ENCODE measurements at places on chromosomes 13 and 19.

- no peak for DNase-seq
These were observed 358.6 kb downstream of the TDRD3 start for GRCh38 chr13:60755380-60756163.

GRCh38 chr13:36212789-36213188, 1.6 kb downstream of the SOHLH2 start:
- no peak for DNase-seq

DNA sequence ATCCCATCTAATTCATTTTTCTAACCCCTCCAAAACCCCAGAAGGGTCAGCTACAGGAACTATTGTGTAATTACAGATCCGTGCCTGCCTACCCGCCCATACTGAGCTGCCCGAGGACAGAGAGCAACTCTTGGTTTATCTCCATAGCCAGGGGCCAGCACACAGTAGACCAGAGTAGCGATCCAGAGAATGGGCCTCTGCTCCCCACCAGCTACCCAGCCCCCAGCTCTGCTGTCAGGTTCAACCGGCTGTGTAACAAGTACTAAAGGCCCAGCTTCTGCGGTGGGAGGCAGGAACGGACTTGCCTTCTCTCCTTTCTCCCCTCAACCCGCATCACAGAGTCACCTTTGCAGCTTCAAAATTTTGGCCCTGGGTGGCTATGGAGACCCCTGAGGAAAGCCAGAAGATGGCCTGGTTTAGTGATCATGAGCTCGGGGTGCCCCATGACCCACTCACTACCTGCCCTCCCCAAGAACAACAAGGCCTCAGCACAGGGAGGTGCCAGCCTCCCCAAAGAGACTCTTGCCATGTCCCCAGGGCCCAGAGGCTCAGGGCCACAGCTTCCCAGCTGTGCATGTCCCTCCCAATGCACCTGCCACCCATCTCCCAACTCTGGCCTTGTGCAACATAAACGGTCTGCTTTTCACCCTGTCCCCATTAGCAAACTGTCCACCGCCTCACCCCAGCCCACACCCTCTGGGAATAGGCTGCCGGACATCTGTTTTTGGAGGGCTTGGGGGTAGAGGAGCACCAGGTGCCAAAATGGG, 5.7 kb downstream of the CALM3 start:
- no peak for DNase-seq

GRCh38 chr13:113427562-113428468, 25.5 kb downstream of the ADPRHL1 start:
- no peak for DNase-seq
